GM19239 (cell line): ENCODE measurements at places on chromosomes 11 and 22.

- DNase-seq: no peak
Observed at GRCh38 chr11:67628710-67629385, 889 bp downstream of the NUDT8 start.

GRCh38 chr11:118530180-118530682 lies 761 bp upstream of the TMEM25 start:
- no peak for DNase-seq

DNA sequence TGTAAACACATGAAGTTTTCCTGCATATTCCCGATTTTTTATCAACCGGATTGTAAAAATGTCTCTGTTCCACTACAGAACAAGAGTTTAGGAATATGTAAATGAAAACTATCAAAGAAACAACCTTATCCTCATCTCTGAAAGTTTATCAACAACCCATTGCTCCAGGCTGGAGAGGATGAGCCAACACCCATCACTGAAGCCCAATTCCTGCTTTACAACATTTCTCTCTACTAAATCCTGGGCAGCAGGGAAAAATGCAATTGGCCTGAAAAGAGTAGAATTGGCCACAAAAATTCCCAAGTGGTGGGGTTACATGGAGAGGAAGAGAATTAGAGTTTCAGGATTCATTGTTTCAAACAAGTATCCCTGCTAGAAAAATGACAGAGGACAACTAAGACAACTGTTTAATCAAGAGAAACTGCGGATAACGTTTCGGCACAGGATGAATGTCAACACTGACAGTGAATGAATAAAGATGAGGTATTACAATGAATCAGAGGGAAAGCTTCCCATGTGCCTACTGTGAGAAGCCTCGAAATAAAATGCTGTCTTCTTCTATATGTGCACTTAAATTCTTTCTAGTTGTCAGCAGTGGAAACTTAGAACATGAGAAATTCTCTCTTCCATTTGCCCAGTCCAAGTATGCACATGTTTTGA lies 317.3 kb upstream of the ANO3 start:
- DNase-seq: no peak

- no peak for DNase-seq
Observed at GRCh38 chr11:125111001-125111342, 454 bp downstream of the TMEM218 start.

GRCh38 chr11:59053387-59053786 lies 32.7 kb upstream of the GLYATL1B start:
- DNase-seq: no peak

GRCh38 chr11:35711173-35711910 lies 48.8 kb downstream of the TRIM44 start:
- no peak for DNase-seq

GRCh38 chr11:84501750-84502149 lies 1125.4 kb downstream of the DLG2 start:
- no peak for DNase-seq

- DNase-seq: peak; percentile 39
Observed at GRCh38 chr22:39932918-39933649, 27.1 kb upstream of the TMA7B start.

DNA sequence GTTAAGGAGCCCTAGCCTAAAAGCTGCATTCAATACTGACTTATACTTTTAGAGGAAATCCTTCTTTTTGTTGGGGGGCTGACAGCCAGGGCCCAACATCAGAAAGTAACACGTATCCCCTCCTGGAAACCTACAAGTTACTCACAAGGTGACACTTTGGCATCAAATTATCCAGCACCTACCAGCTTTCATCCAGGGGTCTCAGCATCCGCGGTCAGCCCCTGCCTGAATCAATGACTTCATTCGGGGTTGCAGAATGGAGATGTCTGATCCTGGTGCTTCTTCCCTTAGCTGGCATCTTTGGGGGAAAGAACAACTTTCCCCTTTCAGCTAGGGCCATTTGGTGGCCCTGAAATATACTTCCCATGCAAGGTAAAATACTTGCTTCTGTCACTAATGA lies 5.3 kb upstream of the NAP1L4 start:
- DNase-seq: no peak

DNA sequence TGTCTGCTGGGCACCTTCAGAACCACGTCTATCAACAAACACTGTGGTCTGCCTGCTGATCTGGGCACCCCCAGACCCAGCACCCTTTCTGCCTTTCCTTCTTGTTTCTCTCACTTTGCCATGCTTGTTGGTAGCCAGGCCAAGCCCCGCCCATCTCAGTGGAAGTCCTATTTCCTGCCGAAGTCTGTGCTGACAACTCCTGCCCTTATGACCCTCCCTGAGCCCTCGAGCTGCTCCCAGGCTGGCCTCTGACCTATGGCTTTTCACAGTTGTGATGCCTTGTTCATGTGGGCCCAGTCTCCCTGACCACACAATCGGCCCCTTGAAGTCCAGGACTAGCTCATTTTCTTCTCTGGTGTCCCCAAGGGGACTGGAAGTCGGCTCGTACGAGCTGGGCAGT lies 132.1 kb downstream of the DSCAML1 start:
- no peak for DNase-seq

GRCh38 chr11:78085972-78086371 lies 6.3 kb upstream of the NDUFC2 start:
- no peak for DNase-seq

- no peak for DNase-seq
Observed at GRCh38 chr11:112025707-112026106, 499 bp downstream of the DLAT start.

- no peak for DNase-seq
Observed at GRCh38 chr11:17533778-17534415, 10.3 kb downstream of the USH1C start.

- DNase-seq: no peak
Observed at GRCh38 chr11:118213781-118214180, 11.0 kb downstream of the JAML start.

GRCh38 chr22:25354456-25354855 lies 135.0 kb downstream of the CRYBB2 start:
- no peak for DNase-seq

GRCh38 chr11:60347084-60347797 lies 20.2 kb downstream of the MS4A6E start:
- DNase-seq: no peak

DNA sequence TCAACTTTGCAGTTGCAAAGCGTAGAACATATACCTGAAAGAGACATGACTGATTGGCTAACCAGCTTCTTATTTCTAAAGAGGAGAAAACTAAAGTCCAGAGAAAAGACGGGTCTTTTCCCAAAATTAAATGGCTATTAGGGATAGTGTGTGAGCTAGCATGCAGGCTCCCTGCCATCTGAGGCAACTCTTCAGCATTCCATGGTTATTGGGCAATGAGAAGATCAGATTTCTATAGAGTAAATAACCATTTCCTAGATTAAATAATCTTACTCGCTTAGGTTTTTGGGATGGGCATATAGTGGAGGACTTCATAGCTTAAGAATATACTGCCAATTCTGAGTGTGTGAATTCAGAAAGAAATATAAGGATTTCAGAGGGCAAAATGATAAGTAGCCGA lies 95.0 kb downstream of the PDHX start:
- DNase-seq: no peak

GRCh38 chr22:50517495-50518260 lies 7.7 kb downstream of the SCO2 start:
- no peak for DNase-seq

- DNase-seq: no peak
Observed at GRCh38 chr11:10392095-10393079, 62.7 kb upstream of the AMPD3 start.

DNA sequence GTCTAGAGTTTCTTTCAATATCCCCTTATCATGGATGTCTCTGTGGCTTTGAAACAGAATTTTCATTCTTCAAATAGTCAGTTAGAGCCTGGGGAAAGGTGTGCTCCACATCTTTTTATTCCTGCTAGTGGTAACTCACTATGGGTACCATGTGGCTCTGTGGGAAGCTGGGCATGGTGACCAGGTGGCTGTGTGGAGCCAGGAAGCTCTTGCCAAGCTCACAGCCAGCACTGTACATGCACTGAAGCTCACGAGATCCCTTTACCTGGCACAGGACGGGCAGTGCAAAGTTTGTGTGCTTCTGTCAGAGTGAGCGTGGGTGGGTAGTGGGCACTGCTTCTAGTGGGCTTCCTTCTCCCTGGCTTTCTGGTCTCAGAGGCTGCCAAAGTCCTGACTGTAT lies 6.3 kb upstream of the KDM4F start:
- DNase-seq: no peak

- no peak for DNase-seq
Observed at GRCh38 chr11:86671531-86672006, 847 bp downstream of the ME3 start.

- no peak for DNase-seq
Observed at GRCh38 chr22:50262460-50262911, 1.0 kb upstream of the MAPK12 start.

DNA sequence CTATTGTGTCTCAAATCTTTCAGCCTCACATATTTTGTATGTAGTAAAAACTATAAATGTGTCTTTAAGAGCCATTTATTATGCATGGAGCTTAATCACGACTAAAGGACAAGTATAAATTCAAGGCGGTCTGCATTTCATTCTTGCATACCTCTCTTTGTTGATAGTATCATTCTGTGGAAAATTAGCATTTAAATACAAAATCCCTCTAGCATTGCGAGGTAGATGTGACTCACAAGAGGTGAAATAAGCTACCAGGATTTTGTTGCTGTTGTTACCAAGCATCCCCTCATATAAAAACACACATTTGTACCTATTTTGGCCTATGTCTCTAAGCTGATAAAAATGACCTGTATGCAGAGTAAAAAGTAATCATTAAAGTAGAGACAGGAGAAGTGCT lies 537.4 kb upstream of the LUZP2 start:
- DNase-seq: no peak

GRCh38 chr22:48227341-48228018 lies 1465.0 kb downstream of the TBC1D22A start:
- DNase-seq: no peak

GRCh38 chr22:41429232-41429950 lies 17.2 kb downstream of the TOB2 start:
- DNase-seq: no peak

DNA sequence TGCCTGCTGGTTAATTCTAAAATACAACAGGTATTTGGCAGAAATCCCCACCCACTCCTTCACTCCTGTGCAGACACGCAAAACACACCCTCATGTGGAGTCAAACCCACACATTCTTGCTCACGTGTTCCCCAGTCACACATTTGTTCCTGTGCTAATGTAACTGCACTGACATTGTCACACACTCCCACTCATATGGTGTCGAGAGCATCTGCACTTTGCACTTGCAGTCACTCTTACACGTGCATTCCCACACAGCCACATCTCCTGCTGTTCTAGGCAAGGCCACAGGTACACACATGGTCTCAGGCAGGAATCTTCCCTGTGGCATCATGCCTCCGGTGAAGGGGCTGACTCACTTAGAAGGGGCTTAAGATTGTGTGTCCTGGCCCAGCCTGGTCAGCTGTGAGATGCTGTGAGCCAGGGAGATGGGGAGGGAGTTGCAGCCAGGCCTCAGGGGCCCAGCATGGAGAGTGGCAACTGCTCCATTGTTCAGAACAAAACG lies 395.0 kb downstream of the TENM4 start:
- no peak for DNase-seq

DNA sequence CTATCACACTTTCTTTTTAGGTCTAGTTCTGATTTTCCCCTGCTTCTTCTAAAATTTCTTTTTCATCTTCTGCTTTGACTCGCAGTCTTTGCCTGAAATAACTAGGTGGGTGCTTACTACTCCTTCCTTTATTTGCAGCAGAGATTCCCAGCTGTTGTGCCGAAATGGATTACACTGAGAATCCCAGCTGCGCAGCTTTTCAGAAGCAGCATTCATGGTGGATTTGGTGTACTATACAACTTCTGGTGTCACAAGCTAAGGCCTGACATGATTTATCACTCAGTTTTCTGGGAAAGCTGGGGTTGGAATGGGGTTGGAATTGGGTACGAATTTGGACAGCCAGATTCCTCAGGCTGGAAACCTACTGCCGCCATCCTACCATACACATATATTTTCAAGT lies 6.0 kb upstream of the XKR3 start:
- DNase-seq: no peak

DNA sequence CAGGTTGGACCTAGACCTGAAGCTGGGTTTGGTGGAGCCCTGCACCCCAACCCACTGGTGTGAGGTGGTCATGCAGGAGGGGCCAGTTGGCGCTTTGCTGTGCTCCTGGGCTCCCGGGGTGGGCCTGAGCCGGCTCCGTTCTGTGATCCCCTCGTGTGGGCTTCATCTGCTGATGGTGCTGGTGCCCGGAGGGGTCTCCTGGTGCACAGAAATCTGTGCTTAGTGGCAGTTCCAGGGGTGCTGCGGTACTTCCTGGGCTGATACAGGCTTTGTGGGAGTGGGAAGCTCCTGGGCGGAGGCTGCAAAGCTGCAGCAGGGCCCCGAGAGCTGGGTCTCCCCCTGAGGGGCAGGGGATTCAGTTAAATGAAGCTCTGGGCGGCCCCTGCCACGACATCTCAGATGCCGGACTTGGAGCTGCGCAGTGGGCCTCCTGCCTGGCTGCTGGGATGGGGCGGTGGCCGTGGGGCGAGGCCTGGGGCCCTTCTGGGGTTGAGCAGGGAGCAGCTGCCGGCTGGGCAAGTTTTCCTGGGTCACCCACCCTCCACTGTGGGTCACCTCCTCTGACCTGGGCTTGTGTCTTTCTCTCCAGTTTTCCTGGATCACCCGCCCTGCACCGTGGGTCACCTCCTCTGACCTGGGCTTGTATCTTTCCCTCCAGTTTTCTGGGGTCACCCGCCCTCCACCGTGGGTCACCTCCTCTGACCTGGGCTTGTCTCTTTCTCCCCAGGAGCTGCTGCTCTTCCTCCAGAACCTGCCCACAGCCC lies 410.5 kb downstream of the TBC1D22A start:
- no peak for DNase-seq

DNA sequence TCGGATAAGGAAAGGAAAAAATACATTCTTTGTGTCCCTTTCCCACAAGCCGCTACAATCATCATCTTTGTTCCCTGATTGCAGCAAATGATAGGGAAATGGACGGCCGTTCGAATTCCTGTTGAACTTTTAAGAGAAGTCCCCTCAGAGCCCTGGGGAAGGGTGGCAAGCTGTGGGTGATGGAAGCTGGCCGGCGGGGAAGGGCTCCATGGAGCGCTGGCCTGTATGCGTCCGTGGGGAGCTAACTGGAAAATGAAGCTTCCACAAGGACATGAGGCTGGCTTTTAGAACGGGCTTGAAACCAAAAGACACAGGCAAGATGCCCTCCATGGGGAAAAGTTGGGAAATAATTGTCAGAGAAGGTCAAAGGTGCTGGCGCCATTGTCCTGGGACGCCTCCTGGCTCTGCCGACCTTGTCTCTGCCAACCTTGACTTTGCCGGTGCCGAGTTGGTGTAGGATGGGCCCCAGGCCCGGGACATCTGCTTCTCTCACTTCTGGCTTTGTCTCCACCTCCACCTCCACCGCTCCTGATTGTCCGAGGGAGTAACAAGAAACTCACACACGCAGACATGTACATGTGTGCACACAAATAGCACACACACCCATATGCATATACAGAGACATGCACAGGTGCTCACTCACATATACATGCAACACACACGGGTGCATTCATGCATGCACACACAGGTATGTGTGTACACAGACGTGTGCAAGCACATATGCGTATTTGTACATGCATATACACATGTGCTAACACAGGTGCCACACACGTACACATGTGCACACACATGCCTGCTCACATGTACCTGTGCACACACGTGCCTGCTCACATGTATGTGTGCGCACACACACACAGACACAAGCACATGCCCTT lies 14.5 kb upstream of the PPARA start:
- no peak for DNase-seq
